ENCODE measurements at places on chromosomes 4 and X.

- DNase-seq = no peak
Measured at GRCh38 chr4:39427520-39428114, 20.9 kb downstream of the KLB start.

DNA sequence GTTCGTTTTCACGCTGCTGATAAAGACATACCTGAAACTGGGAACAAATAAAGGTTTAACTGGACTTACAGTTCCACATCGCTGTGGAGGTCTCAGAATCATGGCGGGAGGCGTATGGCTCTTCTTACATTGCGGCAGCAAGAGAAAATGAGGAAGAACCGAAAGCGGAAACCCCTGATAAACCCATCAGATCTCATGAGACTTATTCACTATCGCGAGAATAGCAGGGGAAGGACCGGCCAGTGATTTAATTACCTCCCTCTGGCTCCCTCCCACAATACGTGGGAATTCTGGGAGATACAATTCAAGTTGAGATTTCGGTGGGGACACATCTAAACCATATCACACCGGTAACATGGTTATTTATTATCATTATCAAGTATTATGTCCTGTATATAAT, 2204.5 kb downstream of the ARAP2 start:
- DNase-seq = no peak

DNA sequence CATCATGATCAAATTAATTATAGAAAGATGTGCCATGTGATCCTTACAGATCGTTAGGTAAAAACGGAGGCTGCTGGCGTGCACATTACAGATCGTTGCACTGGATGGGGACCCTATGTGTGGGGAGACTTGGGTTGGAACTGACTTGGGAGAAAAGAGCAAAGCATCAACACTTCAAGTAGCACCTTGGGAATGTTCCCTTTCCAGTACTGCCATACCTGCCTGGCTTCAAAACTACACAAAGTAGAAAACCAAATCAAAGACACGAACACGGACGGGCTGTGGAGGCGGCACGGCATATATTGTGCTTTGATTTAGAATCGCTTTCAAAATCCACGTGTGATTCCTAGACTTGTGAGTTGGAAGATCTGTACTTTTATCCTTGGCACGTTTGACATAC, 898 bp downstream of the CMC4 start:
- no peak for DNase-seq

GRCh38 chr4:1014291-1015167, 3.1 kb downstream of the FGFRL1 start:
- no peak for DNase-seq

DNA sequence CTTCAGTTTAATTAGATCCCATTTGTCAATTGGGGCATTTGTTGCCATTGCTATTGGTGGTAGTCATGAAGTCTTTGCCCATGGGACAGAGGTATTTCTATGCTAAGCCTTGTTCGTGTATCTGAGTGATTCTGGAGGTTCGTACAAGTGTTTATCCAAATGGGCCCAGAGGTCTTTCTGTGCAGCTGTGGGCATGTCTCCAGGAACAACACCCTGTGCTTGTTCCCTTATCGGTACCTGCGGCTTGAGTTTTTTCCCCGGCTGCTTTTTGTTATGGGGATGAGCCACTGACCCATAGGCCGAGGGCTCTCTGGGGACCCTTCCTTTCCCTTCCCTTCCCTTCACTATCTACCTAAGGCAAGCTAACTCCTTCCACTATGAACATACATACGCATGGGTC, 81.4 kb upstream of the WDR1 start:
- DNase-seq = no peak

GRCh38 chrX:48908600-48908999, 2.8 kb downstream of the SLC35A2 start:
- DNase-seq = no peak

DNA sequence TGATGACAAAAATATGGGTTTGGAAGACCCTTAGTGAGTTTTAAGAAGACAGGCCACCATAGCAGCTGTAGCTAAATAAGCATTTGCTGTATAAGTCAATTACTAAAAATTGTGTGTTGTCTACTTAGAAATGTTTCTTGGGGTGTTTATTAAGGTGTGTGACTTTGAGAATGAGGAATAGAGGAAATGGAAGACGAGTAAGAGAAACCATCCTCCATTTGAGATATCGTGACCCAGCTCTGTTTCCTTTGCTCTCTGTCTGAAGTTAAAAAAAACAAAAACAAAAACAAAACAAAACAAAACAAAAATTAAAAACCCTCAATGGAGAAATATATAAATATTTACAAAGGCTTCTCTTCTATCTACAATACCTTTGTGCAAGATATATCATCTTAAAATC, 41.7 kb upstream of the FAM9C start:
- DNase-seq = no peak

GRCh38 chr4:79673377-79673776, 265.3 kb upstream of the GK2 start:
- no peak for DNase-seq

GRCh38 chrX:133563705-133564104, 148.4 kb upstream of the GPC4 start:
- DNase-seq = no peak

DNA sequence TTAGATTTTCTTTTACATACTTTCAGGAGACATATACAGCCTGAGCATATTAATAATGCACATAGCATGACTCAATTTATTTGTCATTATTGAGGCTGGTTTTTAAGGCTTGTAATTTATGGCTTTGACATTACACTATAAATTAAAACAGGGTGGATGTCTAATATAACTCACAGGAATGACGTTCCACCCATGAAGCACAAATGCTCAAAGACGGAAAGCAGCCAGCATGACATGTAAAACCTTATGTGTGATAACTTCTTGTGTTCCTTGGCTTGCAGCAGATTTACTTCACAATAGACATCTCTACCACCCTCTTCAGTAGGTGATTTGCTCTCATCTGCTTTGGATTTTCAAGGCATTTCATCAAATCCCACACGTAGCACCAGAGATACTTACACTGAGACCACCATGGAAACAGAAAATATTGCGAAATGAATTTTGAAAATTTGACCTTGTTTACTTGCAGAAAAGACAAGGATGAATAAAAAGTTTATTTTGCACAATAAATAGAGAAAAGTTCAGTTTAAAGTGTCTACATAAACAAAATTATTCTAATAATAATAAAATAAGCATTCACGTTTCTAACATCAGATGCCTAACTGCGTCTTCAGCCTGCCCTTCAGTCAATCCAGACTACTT, 64.7 kb upstream of the BTC start:
- DNase-seq = no peak

DNA sequence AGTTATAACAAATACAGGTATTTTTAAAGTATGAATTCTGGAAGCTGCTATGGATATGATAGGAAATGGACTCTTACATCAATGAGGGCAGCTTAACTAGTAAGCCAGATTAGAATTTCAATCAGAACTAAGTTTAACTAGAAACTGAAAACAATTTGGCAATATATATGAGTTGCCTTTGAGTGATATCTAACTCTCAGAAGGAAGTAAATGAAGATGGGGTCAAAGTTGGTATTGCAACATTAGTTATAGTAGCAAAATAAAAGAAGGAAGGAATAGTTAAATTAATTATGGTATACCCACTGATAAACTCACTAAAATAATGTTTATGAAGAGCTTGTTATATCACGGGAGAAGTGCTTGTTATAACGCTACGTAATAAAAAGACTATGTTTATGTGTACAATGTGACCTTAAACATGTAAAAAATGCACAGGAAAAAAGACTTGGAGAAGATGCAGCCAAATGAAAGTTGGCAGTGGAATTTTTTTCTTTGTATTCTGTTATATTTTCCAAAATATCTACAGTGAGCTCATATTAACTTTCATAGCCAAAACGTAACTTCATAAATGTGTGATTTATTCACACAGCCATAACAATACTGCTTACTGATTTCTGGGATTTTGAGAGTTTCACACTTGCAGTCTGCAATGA, 34.5 kb downstream of the PHKA2 start:
- no peak for DNase-seq

- DNase-seq = no peak
Measured at GRCh38 chr4:148795156-148795864, 353.1 kb upstream of the NR3C2 start.

DNA sequence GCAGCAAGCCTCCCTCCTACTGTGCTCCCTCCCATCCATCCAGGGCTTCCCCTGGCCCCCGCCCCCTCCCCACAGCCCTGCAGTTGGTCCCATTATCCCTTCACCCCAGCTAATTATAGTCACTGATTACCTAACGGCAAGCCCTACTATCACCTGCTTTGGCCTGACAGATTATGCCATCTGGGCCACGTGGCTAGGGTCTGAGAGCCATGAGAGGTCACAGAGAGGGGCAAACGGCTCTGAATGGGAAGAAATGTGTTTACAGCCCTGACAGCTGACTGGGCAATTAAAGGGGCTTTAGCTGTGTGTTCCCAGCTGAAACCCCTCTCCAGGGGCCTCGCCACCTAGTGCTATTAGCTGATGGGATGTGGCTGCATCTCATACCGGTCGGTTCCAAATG, 134.4 kb upstream of the CPEB2 start:
- DNase-seq = no peak

DNA sequence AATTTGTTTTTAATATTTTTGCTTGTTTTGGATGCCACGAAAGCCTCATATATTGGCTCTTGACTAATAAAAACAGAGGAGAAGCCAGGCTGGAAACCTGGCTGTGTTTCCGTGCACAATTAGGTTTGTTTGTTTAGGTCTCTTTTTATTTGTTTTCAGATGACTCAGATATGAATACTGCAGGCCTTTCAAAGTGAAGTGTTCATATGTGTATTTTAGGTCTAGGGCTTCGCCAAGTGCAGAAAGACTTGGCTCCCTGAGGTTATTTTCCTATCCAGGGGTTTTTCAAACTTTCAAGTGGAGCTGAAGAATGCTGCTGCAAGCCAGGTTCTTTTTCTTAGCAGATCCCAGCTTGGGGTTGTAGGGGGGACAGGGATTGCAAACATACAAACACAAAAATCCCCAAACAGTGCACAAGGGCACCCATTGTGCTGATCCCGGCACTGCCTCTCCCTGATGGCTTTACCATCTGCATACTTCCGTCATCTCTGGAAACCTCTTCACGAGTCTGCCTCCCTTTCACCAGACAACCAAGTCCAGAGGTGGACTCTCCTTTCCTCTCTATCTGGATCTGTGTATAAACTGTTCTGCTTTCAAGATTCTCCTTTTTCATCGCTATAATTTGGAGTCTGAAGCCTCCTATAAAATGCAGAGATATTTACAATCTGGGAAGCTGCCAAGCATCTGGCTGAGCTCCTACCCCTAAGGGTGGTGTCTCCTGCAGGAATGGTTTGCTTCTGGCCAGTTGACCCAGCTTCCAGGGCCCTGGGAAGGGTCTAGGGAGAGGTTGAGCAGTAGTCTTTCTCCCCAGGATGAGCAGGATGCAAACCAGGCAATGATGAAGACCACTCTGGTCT, 108.6 kb downstream of the SMIM20 start:
- DNase-seq = no peak

DNA sequence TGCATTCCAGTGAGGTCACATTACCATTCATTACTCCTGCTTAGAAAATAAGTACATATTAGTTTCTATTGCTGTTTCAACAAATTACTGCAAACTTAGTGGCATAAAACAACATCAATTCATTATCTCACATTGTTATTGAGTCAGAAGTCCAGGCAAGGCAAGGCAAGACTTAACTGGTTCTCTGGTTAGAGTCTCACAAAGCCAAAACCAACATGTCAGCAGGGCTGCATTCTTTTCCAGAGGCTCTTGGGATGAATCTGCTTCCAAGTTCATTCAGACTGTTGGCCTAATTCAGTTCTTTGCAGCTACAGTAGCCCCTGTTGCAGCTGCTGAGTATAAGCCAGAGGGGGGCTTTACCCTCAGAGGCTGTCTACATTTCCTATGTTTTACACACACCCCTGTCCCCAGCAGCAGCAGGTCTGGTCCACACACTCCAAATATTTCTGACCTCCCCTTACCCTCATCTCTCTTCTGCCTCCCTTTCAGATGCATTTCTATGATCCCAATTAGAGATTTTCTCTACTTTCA, 892.1 kb upstream of the EPHA5 start:
- DNase-seq = no peak

- DNase-seq = peak; percentile 20
Measured at GRCh38 chr4:163048447-163048846, 118.2 kb downstream of the NAF1 start.

- DNase-seq = no peak
Measured at GRCh38 chr4:148793221-148793620, 351.0 kb upstream of the NR3C2 start.

DNA sequence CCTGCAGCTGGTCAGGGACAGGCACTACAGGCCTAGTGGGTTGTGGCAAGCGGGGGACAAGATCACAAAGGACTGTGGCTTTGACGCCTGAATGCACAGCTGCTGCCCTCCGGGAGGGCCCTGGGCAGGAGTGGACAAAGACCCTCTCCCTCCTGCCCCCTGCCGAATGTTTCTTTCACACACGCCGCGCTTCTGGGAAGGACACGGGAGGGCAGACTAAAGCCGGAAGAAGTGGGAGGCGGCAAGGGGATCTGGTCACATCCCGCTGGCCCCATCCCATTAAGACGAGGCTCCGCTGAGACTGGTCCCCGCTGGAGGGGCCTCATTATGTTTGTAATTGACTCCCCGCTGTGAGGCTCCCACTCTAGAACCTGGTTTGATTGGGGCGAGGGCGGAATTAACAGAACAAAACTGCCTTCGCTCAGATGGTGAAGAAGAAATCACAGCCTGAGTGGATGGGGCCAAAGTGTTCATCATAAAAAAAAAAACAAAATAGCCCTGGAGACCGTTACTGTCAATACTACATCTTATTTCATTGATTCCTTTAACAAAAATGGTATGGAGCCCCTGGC, 37.8 kb upstream of the PSAPL1 start:
- DNase-seq = no peak

DNA sequence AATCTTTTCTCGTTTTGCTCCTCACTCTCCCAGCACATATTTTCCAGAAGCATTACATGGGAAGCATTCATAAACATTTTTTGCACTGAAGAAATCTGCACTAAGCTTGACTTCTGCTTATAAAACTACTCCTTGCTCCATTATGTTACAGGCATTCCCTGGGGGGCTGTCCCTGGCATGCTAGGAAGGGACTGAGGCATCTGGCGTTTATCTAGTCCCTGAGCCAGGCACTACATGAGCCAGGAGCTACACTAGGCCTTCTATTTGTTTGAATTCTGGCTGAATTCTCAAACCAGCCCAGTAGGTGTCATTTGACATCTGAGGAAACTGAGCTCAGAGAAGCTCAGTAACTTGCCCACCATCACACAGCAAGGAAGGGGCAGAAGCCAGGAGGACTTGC, 43.3 kb downstream of the NHSL2 start:
- DNase-seq = no peak

Measured in activated CD4-positive, alpha-beta T cell treated with anti-CD3 and anti-CD28 coated beads for 48 hours (primary cell).